Activated T-cell treated with anti-CD3 and anti-CD28 coated beads for 24 hours (primary cell): ENCODE measurements at places on chromosomes 7 and 10.

DNA sequence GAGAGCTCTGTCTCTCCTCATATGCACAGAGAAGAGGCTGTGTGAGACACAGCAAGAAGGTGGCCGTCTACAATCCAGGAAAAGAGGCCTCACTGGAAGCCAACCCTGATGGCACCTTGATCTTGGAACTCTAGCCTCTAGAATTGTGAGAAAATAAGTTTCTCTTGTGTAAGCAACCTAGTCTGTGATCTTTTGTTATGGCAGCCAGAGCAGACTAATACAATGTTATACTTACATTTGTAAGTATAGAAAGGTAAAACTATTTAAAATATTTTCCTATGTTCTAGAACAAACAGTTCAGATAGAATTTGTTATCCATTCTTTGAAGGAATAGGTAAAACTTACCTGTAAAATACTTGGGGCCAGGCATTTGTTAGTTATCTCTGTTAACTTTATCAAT lies 53.3 kb downstream of the LRMDA start:
- no peak for DNase-seq

DNA sequence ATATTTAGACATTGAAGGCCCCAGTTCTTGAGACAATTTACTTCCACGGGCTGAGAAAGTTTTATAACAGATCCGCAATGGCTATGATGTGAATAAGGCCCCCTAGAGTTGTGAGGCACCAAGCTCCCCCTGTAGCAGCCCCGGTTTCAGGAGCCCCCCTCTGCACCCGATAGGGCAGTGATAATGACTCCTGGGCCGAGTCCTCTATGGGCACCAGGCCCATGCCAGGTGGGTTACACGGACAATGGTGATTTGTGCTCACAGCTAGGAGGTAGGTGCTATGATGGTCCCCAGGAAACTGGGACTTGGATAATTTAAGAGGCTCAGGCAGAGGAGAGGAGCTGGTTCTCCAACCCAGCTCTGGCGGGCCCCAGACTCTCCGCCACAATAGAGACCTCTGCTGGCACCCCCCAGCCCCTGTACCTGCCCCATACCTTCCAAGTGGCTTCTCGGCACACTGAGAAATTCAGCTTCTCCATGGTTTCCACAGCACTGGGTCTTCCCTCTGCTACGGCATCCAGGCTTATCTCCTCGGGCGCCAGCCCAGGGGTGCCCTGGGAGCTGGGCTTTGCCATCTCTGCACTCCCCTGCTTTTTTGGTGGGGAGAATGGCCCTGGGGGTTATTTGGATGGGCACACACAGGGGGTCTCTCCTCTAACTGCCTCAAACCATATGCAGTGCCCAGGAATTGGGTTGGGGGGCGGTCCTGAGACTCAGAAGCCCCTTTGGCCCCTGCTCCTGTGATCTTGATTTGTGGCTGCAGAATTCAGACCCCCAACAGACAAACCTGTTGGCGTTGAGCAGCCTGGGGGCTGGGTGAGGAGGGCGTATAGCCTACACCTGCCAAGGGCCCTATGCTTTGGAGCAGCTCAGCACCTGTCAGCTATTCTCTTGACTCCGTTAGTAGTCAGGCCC lies 12.2 kb upstream of the KCP start:
- no peak for DNase-seq

- DNase-seq: no peak
These were observed 27.2 kb downstream of the EBF3 start for GRCh38 chr10:129936923-129937300.

GRCh38 chr10:100653957-100654781 lies 91.2 kb upstream of the PAX2 start:
- peak; percentile 20 for DNase-seq

DNA sequence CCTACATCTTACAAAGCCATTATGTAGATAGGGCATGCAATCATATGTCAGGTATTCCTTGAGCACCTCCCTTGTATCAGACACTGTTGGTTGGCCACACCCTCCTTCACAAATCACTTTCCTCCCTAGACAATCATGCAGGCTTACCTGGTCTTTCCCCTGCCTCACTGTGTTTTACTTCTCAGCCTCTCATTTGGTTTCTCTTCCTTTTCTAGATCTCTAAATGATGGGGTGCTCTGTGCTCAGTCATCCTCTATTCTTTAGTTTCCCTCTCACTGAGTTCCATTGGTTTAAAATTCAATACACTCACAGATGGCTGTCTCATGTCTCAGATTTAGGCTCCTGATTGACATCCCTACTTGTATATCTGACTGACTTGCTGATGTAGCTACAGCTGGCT lies 31.4 kb downstream of the ANK3 start:
- no peak for DNase-seq

DNA sequence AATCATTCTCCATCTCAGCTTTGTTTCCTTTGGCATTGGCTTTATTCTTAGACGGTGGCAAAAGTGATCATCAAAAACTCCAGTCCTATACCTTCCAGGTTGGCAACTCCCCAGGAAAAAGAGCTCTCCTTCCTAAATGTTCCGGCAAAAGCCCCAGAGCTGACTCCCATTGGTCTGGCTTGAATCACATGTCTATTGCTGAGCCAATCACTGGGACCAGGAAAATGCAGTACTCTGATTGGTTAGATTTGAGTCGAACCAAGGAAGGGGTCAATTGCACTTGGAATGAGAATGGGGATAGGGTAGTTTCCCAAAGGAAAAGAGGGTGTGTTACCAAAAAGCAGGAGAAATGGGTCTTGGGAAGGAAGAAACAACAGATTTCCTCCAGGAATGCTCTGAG lies 22.3 kb downstream of the LEP start:
- DNase-seq: no peak

DNA sequence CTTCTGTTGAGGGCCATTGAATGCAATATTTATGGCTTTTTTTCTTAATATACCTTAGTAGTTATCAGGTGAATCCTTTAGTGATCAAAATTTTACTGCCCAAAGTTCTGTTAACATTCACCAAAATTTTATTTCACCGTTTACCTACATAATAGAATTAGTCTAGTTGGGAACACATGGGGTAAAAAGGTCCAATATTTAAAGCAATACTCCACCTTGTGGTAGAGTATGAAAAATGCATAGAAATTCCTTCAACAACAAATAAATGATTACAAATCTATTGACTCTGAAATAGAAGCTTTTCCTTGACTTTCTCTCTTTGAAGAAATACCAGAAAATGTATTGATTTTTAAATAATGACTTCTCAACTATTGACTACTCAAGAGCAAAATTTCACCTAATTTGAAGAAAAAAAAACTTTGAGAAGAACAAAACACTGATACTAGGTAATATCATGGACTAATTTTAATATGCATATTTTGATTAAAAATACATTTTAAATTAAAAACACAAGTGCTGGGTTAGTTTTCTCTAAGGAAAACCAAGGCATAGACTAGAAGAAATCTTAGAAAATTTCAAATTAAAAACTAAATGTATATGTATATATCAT lies 43.3 kb downstream of the POLR1F start:
- DNase-seq: no peak

GRCh38 chr10:5942001-5942400 lies 35.3 kb downstream of the IL15RA start:
- DNase-seq: no peak

GRCh38 chr10:70360215-70360614 lies 22.2 kb downstream of the LRRC20 start:
- DNase-seq: no peak

DNA sequence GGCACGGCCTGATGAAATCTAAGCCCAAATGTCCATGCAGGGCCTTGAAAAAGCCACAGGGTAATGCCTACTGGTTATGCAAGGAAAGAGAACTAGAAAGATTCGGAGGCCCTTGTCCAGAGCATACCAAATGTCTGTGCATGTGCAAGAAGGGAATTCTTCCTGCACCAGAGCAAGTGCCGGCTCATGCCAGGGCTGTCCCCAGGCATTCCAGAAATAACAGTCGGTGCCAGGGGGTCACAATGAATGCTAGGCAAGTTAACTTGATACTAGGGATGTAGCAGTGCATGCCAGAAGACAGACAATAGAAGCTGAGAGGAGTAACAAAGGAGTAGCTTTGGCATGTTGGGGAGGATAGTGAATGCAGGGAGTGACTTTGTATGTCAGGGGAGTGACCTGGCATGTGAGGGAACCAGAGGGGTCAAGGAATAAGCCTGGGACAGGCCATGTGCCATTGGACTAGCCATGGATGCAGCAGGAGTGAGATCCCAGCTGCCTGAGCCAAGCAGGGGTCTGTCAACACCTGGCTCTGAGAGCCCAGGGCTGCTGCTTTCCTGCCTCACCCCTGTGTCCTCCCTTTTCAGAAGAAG lies 119.5 kb upstream of the UNC5B start:
- DNase-seq: no peak

DNA sequence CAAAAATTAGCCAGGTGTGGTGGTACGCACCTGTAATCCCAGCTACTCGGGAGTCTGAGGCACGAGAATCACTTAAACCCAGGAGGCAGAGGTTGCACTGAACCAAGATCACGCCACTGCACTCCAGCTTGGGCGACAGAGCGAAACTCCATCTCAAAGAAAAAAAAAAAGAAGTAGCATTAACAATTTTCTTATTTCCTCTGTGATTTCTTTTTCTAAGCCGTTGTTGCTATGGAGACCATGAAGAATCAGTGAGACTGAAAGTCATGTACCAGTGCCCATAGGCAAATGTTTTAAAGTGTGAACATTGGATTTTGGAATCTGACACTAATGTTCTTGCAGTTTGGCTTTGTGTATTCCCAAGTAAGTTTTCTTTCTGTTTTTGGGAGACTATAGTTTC lies 18.4 kb upstream of the MAP3K8 start:
- DNase-seq: no peak

DNA sequence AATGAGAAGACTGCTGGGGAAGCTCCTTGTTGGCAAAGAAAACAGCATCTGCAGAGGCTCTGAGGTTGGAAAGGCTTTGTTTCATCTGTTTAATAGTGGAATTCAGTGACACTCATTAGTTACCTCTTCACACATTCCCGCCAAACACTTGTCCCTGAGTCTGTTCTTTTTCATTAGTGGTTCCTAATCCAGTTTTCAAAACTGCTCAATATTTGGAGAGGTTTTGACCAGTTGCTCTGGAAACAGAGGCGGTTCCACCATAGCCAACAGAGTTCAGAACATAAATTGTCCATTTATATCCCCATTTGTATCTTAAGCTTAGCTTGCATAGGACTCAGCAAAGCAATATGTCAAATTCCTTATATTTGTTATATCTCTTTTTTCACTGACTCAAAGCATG lies 754.6 kb downstream of the AUTS2 start:
- DNase-seq: no peak

GRCh38 chr7:30750683-30751650 lies 968 bp upstream of the INMT start:
- DNase-seq: no peak

GRCh38 chr7:65503434-65504152 lies 129.9 kb downstream of the ZNF92 start:
- DNase-seq: no peak

GRCh38 chr10:118340486-118340885 lies 1.6 kb downstream of the FAM204A start:
- no peak for DNase-seq

DNA sequence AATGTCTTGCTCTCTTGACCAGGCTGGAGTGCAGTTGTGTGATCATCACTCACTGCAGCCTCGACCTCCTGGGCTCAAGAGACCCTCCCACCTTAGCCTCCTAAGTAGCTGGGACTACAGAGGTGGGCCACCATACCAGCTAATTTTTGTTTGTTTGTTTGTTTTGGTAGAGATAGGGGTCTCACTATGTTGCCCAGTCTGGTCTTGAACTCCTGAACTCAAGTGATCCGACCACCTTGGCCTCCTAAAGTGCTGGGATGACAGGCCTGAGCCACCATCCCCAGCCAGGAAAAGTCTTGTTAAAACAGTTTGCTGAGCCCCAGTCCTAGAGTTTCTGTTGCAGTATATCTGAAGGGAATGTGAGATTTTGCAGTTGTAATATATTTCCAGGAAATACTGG lies 83.9 kb downstream of the SKIDA1 start:
- no peak for DNase-seq

DNA sequence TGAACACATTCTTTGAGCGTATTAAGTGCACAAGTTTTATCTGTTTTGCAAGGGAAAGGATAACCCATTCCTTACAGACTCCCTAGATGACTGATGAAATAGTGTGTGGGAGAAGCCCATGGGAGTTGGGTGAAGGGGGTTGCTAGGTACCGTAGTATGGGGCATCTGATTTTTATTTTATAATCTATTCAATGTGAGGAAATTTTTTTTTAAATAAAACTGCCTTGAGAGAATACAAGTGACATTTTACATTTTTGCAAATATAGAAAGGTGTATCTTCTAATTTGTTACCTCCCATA lies 1.4 kb downstream of the BTAF1 start:
- DNase-seq: no peak

GRCh38 chr7:106075937-106076336 lies 36.2 kb downstream of the SYPL1 start:
- no peak for DNase-seq

DNA sequence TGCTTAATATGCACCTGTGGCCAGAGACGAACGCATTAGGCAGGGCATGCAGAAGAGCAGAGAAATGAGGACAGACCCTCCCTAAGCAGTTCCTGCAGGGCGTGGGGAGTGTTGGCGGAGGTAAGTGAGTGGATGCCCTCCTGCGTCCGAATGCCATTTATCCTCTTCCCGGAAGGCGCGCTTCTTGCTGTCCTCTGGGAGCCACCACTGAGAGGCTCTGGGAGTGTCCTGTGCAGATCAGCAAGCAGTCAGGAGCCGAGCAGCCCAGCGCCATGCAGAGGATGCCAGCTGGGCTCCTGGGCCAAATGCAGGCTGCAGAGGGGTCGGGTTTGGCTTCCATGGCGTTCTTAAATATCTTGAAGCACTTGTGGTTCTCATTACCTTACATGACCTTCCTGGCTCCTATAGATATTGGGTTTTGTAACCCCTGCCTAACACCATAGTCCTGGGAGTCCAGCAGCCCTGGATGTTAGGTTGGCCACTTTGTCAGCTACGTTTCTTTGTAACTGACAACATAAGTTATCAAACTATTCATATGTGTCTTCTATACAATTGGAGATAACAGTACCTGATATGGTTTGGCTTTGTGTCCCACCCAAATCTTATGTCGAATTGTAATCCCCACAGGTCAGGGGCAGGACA lies 30.0 kb upstream of the SLIT1 start:
- DNase-seq: no peak

GRCh38 chr10:124301736-124302135 lies 117.0 kb downstream of the OAT start:
- no peak for DNase-seq

- DNase-seq: peak; percentile 6
These were observed 214.4 kb downstream of the CREB5 start for GRCh38 chr7:28626624-28627262.
